ENCODE measurements at places on chromosomes 2 and 18. TPM values are rescaled to one million over a fixed set of nuclear protein-coding genes. Genes with fewer than 3 reads are reported as not detected.

- no peaks in the 10 kb centered on the region for H3K36me3 ChIP-seq
- H3K4me1 ChIP-seq, result no peaks in the 10 kb centered on the region
- H3K27me3 ChIP-seq, result no peaks in the 10 kb centered on the region
- no peak overlapping the region for H3K27ac ChIP-seq
Measured at GRCh38 chr18:9094307-9095226, 7.9 kb upstream of the NDUFV2 start.

DNA sequence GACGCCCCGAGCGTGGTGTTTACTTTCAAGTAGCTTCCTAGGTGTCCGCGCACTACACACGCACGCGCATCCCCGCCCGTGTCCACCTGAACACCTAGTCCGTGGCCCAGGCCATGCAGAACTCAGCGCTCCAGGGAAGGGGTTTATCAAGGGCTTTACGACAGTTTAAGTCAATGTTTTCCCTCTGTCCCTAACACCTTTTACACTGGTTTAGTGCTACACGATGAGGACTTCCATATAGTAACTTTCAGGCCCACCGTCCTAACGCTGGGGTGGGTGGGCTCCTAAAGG is 1.4 kb upstream of the BCL2 start:
- H3K27me3 ChIP-seq, result no peaks in the 10 kb centered on the region
- H3K27ac ChIP-seq, result peak overlapping the region; percentile 93
- peak overlapping the region; percentile 94 for H3K4me3 ChIP-seq
- DNase-seq, result peak; percentile 75
- peaks cover 9% of the 10 kb centered on the region for H3K4me1 ChIP-seq

GPR17 gene
- total RNA-seq, result not detected

GRCh38 chr18:8153887-8154583 is 455.2 kb upstream of the RAB12 start:
- no peaks in the 10 kb centered on the region for H3K27me3 ChIP-seq
- no peak overlapping the region for H3K4me3 ChIP-seq
- H3K36me3 ChIP-seq, result no peaks in the 10 kb centered on the region
- no peak for DNase-seq

SPHKAP gene
- 0.66 TPM for total RNA-seq

DNA sequence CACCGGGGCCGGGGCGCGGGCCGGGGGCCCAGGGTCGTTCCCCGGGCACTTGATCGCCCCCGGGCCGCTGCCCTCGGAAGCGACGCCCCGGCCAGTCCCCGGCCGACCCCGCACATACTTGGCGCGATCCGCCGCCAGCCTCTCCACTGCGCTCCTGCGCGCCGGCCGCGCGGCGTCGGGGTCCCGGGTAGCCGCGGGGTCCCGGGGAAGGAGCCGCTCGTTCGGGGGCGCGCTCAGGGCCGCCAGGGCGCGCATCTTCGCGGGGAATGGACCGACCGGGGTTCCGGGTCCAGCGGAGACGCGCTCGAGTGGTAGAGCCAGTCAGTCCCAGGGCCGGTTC is 204 bp downstream of the FAM110C start:
- peaks cover 11% of the 10 kb centered on the region for H3K27me3 ChIP-seq
- peak overlapping the region; percentile 84 for H3K4me3 ChIP-seq
- H3K4me1 ChIP-seq, result peaks cover 8% of the 10 kb centered on the region
- DNase-seq, result no peak

SLC11A1 gene
- 17.9 TPM for total RNA-seq

DNA sequence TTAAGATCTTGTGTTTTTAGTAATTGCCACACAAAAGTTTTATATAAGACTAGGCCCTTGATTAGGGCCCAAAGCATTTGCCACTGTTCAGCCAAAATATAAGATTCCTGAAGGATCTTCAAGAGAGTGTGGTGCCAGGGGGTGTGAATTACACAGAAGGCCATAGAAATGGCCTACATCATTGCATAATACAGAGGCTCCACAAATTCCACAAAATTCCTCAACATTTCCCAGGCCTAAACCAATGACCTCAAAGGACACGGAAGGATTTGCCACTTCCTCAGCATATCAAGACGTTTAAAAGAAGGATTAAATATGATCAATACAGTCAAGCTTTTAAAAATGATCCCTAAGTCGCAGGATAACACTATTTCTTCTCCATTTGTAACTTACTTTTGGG is 24.1 kb downstream of the COL6A3 start:
- H3K36me3 ChIP-seq, result no peaks in the 10 kb centered on the region
- no peaks in the 10 kb centered on the region for H3K4me1 ChIP-seq
- no peaks in the 10 kb centered on the region for H3K27me3 ChIP-seq
- DNase-seq, result no peak
- no peak overlapping the region for H3K4me3 ChIP-seq

EVX2 gene
- total RNA-seq, result not detected

SERPINB8 gene
- 13.1 TPM for total RNA-seq

DNA sequence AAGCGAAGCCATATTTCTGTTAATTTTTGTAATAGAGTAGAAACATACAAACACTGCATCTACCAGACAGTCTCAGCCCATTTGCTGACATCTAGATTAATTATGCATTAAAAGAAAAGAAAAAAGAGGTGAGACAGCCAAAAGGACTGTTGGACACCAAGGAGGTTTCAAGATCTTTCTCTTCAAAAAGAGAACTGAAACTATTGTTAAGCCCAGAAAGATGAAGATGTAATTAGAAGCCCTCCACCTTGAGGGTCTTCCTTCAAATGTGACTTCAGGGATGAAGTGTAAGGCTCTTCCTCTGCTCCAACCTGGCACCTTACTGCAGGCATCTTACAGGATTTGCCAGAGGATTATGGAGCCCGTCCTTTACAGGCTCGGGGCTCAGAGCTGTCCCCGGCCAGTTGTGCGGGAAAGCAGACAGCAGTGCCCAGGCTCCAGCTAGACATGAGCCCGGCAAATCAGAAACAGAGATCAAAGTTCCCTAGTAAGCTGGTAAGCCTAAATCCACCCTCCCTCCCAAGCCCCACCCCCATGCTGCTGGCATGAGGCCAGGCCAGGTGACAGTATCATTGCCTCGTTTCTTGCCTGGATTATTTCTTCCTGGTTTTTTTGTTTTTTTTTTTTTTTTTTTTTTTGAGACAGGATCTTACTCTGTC is 38.9 kb downstream of the ADI1 start:
- no peak overlapping the region for H3K4me3 ChIP-seq
- no peaks in the 10 kb centered on the region for H3K36me3 ChIP-seq
- H3K4me1 ChIP-seq, result no peaks in the 10 kb centered on the region
- DNase-seq, result no peak
- no peak overlapping the region for H3K27ac ChIP-seq

GRCh38 chr2:32455816-32456215 is 99.0 kb downstream of the BIRC6 start:
- H3K36me3 ChIP-seq, result no peaks in the 10 kb centered on the region
- DNase-seq, result no peak

ST6GAL2 gene
- total RNA-seq, result 2.3 TPM

DNA sequence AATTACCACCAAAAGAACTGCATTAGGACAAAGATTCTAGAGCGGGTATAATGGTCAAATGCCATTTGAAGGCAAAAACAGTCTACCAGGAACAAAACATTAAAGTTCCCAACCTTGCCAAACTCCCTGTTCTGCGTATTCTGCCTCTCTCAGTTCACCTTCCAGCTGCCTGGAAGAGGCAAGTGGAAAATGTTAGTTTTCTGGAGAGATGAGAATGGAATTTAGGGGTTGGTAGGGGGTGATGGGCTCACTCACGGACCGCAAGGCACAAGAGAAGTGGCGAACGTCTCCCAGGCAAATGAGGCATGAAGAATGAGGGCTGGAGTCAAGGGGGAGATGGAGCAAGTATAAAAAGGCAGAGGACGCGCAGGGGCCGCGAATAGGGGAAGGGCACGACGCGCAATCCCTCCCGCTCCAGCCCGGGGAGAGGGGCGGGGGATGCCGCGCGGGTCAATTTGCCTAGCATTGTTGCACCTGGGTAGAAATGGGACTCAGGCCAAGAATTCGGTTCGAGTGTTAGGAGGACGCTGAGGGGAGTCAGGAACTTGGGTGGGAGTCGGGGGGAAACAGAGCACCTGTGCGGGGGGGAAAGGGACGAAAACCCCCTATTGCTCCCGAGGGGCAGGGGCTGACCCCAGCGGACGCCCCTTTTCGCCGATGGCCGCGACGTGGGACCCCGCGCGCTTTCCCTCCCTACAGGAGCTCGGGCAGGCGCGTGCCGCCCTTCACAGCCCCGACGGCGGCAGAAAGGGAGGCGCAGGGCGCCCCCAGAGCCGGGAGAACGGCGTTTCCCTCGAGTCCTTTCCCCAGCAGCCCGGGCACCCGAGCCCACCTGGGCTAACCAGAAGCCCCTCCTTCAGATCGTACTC is 573 bp downstream of the PAIP2B start:
- H3K36me3 ChIP-seq, result no peaks in the 10 kb centered on the region
- peak overlapping the region; percentile 93 for H3K27ac ChIP-seq
- peak; percentile 48 for DNase-seq
- no peaks in the 10 kb centered on the region for H3K4me1 ChIP-seq
- peak overlapping the region; percentile 83 for H3K4me3 ChIP-seq

GRCh38 chr2:239546541-239546940 is 145.7 kb upstream of the HDAC4 start:
- H3K4me3 ChIP-seq, result no peak overlapping the region
- no peak overlapping the region for H3K27ac ChIP-seq
- no peaks in the 10 kb centered on the region for H3K36me3 ChIP-seq
- DNase-seq, result no peak
- no peaks in the 10 kb centered on the region for H3K4me1 ChIP-seq

NFU1 gene
- 49.8 TPM for total RNA-seq

DNA sequence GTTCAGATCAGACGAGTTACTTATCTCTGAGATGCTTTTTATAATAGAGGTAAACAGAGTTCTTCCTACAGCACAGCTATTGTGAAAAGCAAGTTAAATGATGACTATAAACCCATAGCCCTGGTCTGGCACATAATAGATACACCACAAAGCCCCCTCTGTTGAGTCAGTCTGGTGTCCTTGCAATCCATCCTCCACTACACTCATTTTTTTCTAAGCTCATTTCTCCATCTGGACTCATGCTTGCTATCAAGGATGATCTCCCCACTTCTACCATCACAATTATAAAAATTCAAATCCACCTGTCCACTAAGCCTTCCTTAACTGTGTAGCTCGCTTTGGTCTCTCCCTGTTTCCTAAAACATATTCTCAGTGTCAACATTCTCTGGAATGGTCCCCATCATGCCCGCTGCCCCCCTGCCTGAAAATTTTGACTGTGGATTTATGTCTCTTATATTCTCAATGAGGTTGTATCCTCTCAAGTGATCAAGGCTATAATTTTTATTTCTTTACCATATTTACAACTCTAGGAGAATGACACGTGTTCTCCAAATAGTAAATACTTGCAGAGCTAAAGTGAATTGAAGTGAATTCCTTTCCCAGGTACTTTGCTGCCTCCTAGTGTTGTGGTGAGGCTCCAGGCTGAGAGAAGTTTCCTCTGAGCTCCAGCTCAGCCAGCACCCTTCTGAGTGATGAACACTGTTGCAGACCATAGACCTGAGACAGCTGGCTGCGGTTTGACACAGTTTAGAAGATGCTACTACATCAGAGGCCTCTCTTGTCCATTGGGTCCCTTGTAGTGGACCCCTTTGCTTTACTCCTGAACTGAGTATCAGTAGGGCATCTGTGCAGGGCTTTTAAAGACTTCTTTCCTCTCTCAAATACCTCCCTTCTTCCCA is 108.7 kb downstream of the DPP10 start:
- peak; percentile 24 for DNase-seq
- H3K27me3 ChIP-seq, result no peaks in the 10 kb centered on the region
- H3K4me1 ChIP-seq, result no peaks in the 10 kb centered on the region

GRCh38 chr2:176151442-176152287 is at the start of gene HOXD4:
Gene HOXD4, plus strand, starts transcription at chr2:176151550. Its CDS starts 84 bp downstream, at chr2:176151634.
- no peak for DNase-seq
- no peaks in the 10 kb centered on the region for H3K36me3 ChIP-seq
- no peaks in the 10 kb centered on the region for H3K4me1 ChIP-seq
- peaks cover 4% of the 10 kb centered on the region for H3K27me3 ChIP-seq

DNA sequence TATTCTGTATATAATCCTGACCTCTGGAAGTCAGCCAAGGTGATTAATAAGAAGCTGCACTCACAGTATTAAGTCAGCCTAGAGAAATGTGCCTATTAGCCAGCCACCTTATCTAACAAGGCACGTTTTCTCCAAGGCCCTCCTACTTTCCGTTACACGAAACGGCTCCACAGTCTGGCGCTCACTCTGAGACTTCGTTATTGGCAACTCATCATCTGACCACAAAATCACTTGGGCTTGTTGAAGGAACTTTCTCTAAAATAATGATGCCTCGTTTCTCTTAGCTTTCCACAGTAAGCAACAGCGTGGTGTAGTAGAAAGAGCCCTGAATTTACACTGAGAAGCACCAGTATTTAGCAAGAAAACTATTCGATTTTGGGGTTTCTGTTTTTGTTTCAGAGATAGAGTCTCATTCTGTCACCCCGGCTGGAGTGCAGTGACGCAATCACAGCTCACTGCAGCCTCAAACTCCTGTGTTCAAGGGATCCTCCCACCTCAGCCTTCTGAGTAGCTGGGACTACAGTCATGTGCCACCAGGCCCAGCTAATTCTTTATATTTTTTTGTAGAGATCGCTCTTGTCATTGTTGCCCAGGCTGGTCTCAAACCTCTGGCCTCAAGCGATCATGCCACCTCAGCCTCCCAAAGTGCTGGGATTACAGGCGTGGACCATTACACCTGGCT is 53.6 kb upstream of the SLC14A1 start:
- no peak overlapping the region for H3K27ac ChIP-seq
- H3K36me3 ChIP-seq, result no peaks in the 10 kb centered on the region
- H3K27me3 ChIP-seq, result no peaks in the 10 kb centered on the region
- H3K4me3 ChIP-seq, result no peak overlapping the region
- DNase-seq, result no peak

GRCh38 chr2:189178726-189179569 is 613 bp downstream of the COL5A2 start:
- H3K4me3 ChIP-seq, result peak overlapping the region; percentile 55
- no peaks in the 10 kb centered on the region for H3K27me3 ChIP-seq
- H3K27ac ChIP-seq, result peak overlapping the region; percentile 52
- no peaks in the 10 kb centered on the region for H3K36me3 ChIP-seq

DNA sequence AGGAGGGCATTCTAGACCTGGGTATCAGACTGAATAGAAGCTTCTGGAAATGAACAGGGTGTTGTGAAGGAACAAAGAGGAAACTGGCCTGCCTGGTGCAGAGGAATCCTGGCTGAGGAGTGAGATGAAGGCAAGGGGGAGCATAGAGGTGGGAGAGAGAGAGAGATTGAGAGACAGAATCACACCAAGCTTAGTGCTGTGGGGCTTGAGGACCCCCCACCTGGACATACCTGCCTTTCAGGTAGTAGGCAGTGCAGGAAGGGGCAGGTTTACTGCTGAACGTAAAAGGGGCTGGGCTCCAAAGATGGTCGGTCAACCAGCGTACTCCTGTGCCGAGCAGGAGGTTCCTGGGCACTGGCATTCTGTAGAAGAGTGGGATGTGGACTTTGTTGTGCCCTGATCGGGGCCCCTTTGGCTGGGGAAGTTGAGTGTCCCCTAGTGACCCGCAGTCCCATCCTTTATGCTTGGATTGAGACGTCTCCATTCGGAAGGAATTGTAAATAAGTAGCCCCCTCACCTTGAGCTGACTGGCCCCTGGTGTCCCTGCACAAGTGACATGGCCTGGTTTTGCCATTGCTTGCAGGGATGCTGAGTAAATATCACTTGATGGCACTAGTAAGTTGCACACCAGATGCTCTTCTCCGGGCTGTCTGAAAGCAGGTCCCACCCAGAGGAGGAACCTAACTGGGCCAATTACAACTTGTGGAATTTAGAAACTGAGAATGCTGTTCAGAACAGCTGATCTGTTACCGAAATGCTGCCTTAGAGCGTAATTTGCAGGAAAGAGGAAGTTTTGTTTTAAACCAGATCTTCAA is 1.4 kb downstream of the UBE2F start:
- H3K4me1 ChIP-seq, result peaks cover 8% of the 10 kb centered on the region
- no peaks in the 10 kb centered on the region for H3K27me3 ChIP-seq
- no peaks in the 10 kb centered on the region for H3K36me3 ChIP-seq
- H3K27ac ChIP-seq, result peak overlapping the region; percentile 48

Data from breast epithelium (tissue), 4 donors.